ENCODE measurements at places on chromosomes 2 and 18.

DNA sequence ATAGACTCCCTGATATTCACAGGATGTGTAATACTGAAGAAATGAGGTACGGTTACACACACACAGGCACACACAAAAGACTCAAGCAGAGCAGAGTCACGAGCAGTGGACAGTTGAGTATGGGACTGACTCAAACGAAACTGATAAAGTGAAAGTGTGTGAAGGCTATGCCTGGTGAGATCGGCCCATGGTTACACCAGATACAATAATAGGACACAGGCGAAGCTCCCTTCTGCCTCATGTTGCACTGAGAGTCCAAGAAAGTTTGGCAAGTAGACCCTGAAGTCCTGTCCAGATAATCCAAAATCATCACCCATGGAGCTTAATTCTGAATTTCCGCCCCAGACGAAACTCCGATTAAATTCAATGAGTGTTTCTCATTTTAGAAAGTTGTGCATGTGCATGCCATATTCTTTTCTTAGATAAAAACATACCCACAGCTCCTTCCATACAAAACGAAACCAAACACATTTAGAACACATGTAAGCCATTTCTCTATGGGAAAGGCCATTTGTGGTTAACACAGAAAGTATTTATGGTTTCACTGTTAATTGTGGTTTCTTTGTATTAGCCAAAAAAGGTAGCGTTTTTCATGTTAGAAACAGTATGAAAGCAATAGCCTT, 567.6 kb downstream of the PLCL1 start:
- no peak for DNase-seq

DNA sequence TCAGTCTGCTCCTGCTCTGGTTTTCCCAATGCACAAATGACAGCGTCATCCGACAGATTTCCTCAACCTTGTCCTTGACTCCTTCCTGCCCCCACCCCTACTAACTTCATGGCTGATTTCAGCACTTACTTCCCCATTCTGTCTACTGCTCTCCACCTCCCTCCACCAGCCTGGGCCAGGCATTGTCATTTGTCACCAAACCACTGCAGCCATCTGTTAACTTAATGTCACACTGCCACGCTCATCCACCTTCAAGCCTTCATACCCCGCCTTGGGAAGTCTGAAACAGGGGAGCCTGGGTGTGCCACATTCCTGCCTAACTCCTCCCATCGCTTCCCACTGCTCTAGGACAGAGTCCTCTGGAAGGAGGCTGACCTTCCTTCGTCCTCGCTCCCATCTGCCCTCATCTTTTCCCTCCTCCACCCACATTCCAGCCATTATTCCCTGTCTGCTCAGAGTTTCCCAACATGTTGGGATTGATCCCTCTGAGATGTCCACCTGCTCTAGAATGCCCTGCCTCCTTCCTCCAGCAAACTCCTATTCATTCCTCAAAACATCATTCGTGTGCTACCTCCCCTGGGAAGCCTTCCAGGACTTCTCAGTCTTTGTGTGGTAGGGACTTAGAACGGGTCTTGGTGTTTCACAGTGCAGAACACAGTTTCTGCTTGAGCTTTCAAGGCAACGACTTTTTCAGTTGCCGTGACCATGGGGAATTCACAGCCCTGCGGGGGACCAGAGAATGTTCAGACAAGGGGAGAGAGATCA, 42.2 kb upstream of the SMAD7 start:
- no peak for DNase-seq

GRCh38 chr2:201109186-201109585, 6.8 kb upstream of the CFLAR start:
- no peak for DNase-seq

DNA sequence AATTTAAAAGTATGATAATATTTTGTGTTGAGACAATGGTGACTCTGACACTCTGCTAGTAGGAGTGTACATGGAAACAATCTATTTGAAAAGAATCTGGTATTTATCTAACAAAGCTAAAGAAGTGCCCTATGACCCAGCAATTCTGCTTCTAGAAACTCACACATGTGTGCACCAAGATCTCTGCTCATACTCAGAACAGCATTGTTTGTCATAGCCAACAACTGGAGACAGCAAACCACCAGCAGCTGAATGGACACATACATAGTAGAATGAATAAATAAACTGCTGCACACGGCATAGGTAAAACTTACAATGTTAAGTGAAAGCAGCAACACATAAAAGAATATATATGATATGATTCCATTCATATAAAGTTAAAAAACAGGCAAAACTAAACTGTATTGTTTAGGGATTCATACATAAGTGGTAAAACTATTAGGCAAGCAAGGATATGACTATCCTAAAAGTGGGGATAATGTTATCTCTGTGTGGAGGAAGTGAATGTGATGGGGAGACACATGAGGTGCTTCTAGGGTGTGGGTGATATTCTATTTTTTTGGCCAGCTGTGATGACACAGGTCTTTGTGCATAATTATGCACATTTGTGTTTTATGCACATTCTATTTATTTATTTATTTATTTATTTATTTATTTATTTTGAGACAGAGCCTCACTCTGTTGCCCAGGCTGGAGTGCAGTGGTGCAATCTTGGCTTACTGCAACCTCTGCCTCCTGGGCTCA, 71.1 kb downstream of the RFTN2 start:
- DNase-seq, result no peak

GRCh38 chr2:117935456-117935855, 78.4 kb downstream of the CCDC93 start:
- no peak for DNase-seq
